Hematopoietic multipotent progenitor cell treated with erythropoietin and hydrocortisone succinate and interleukin-3 and kit ligand, for 15 days (in vitro differentiated cells): ENCODE measurements at places on chromosomes 12 and 14.

DNA sequence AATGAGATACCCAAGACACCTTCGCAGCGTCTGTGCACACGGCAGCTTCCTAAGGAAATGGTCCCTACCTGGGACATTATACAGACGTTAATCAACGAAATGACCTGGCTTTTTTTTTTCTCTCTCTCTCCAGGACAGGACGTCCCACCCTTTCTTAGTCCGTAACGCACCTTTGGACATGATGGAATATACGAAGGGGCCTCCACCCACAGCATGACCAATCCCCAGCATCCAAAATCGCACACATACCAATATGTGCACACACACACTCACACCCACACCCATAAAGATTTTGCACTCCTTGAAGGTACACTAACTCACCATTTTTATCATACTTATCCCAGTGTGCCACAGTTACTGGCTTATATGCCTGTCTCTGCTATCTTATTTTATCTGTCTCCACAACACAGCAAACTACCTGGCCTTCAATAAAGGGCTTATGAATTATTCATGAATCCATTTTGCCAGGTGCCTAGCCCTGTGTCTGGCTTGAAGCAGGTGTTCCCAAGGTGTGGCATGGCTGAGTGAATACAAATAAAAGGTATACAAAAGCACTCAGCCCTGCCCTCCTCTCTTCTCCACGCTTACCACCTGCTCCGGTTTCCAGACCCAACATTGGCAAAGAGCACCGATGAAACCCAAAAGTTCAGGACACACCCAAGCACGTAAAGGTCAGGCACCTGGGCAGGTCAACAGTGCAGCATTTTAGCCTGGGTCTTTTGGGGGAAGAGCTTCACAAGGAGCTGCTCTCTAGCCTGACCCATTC, 2.2 kb downstream of the SCNN1A start:
- DNase-seq, result no peak

- DNase-seq, result no peak
These were observed 843.9 kb downstream of the FLRT2 start for GRCh38 chr14:86373886-86374285.

DNA sequence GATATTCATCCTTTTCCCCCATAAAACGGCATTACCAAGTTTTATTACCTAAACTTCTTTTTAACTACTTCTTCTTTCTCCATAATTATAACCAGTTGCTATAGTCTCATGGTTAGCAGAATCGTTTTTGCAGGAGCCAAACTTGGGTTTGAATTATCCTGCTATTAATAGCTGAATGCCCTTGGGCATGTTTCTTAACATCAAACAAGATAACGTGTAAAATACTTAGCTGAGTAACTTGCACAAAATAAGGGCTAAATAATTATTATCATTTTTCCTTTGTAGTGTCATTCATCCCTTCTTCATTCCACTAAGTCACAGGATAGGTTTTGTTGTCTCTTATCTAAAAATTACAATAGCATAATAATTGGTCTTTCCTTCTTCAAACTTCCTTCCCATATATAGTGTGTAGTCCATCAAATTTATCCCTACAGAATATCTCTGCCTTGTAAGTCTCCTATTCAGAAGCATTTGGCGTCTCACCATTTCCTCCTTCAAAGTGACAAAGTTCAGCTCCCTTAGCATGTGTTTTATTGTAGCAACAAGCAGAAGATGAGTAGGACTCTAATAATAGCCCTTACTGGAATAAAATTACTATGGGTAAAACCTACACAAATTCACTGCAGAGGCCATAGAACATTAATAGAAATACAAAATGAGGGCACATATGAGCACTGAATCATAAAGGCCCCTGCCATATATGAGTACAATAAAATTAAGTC, 63.8 kb downstream of the FAR2 start:
- DNase-seq, result no peak

DNA sequence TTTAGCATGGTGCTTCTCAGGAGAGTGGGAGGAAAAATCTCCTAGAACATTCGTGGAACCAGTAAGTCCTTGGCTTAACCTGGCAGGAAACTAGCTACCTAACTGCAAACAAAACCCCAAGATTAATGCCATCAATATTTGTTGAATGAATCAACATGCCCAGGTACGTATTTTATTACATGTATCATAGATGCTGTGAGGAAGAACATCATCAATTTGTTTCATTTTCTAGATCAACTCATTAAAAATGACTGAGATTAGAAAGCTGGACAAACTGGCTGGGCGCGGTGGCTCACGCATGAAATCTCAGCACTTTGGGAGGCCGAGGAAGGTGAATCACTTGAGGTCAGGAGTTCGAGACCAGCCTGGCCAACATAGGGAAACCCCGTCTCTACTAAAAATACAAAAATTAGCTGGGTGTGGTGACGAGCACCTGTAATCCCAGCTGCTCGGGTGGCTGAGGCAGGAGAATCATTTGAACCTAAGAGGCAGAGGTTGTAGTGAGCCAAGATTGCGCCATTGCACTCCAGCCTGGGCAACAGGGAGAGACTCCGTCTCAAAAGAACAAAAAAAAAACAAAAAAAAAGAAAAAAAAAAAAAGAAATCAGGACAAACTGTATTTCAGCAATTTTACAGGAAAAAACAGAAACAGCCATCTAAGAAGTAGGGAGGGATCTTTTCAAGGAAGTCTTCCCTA, 88.7 kb downstream of the NTN4 start:
- DNase-seq, result no peak

- DNase-seq, result no peak
These were observed 133.2 kb downstream of the SCARB1 start for GRCh38 chr12:124730455-124730932.

DNA sequence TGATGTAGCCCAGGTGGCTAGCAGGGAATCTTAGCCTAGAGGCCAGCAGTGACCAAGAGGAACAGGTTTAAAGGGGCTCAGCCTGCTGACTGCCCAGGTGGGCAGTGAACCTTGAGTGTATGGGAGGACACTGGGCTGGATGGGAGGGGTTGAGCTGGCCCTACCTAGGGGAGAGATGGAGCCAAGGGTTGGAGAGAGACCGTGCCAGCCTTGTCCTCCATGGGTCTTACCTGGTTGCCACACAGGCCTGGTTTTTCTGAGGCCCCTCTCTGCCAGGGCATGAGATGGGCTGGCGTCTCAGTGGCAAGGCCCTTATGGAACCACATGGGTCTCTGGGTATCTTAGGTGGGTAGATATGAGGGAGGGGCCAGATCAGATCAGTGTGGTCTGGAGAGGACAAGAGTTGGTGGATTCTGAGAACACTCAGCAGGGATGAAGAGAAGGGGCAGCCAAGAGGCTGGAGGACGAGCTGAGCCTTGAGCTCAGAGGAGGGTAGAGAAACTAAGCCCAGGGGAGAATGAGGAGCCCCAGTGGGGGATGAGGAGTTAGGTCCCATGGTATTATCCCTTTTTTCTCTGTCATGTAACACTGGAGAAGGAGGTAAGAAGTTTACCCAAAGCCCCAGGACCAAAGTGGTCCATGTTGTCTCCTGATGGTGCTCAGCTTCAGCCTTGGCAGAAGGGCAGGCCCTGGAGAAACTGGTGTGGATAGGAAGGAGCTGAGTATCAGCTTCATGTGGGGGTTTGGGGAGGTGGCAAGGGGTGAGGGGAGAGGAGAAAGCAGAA, 3.7 kb downstream of the GZMB start:
- DNase-seq, result no peak
